ENCODE measurements at places on chromosomes 5 and 9. TPM values are rescaled to one million over a fixed set of nuclear protein-coding genes. Genes with fewer than 3 reads are reported as not detected.

- no peak for DNase-seq
Measured at GRCh38 chr9:295576-295975, 80.9 kb downstream of the DOCK8 start.

IL13 gene
- polyA plus RNA-seq: 0.07 TPM

DNA sequence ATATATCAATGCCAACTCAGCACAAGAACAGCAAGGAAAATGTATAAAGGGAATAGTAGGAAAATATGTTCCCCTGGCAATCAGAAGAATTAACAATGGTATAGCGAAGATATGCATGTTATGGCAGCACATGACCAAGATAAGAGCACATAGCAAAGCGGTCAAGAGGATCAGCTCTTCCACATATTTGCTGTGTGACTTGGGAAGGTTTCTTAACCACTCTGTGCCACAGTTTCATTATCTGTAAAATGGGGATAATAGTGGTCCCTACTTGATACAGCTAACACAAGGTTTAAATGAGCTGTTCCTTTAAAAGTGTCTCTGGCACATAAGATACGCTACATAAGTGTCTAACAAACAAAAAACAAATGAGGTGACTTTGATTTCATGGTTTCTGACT lies 77.9 kb upstream of the PIP5K1B start:
- DNase-seq: no peak

DNA sequence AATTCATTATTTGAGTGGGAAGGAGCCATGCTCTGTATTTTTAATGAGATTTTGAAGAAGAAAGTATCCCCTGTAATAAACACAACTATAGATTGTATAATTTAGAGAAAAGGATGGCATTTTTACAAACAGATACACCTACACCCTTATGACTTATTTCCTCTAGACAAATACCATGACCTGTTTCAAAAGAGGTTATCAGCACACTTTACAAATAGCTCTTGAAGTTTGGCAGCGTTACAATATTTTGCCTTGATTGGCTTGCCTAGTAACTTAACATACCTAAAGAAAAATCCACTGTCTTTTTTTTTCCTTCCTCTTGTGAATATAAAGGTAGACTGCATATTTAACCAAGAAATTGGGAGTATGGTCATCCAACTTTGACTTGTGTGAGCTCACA lies 28.5 kb upstream of the CETN3 start:
- no peak for DNase-seq

DNA sequence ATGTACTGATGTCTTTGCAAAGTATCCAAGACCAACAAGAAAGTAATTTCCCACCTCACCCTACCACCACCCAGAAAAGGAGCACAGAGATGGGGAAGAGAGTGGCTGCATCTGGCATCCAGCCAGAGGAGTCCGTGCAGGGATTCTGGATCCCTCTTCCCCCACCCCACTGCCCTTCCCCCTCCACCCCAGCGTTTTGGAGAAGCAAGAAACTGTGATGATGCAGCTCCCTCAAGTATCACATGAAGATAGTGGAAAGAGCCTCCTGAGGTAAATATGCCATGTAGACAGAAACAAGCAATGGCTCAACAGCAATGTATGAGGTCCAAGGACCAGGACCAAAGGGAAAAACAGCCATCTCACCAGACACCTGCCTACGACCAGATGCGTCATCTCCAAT lies 153.8 kb downstream of the DEPDC1B start:
- no peak for DNase-seq

DNA sequence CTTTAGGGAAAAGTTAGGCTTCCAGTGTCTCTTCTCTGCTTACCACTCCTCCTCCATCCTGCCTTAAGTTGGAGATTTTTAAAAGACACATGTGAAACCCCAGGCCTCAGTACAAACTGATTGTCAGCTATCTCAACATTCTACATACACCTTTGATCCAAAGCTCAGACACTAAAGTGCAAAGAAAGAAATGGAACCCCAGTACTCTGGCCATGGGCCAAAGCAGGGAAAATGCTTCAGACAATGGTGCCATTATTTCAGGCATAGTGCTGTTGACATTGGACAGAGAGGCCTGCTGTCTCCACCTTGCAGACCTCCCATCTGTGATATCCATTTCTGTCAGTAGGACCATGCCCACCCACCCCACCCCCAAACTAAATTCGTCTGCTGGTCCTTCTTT lies 49.1 kb downstream of the G3BP1 start:
- peak; percentile 14 for DNase-seq
